ENCODE measurements at places on chromosomes 1 and 21.

DNA sequence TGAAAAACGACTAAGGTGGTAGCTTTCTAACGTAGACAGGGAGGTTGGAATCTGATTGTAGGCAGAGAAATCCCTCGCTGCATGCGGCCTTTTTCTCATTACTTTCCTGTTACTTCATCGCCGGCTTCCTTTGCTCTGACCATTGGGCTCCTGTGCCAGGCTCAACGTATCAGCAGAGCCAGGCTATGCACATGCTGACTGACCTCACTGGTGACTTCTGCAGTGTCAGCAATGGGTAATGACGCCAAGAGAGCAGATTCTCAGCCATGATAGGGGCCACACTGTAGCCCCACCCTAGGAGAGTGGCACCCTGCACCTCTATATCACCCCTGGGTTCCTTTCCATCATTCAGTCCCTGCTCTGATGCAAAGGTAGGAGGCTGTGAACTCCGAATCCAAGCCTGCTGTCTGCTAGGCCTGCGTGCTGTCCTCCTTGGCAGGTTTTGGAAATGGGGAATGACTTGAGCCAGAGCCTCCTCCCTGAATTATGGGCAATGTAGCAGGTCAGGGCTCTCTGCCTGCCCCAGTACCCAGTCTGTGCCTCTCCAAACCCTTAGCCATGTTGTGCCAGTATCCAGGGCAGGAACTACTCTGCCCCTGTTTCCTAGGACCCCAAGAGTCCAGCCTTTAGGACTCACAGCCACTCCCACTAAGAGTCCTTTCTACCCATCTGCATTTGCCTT is 11.4 kb downstream of the PPFIA4 start:
- DNase-seq, result no peak

- no peak for DNase-seq
These were observed 259.9 kb downstream of the ZNF648 start for GRCh38 chr1:181801617-181802016.

- no peak for DNase-seq
These were observed 531 bp downstream of the TSPEAR start for GRCh38 chr21:44710756-44711326.

DNA sequence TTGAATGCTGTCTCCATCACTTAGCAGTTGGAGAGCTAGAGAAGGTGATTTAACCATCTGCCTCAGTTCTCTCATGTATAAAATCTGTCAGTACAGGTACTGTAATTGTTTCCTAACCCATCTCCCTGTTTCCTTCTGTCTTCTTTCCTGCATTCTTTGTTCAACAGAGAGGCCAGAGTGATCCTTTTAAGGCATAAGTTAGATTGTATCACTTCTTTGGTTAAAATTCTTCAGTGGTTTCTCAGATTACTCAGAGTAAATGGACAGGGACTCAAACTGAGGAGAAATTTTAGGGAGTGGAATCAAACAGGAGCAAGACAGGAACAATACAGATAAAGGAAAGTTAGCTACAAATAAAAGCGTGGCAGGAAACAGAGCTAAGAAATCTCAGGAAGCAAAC is 45.2 kb upstream of the SSX2IP start:
- peak; percentile 44 for DNase-seq

DNA sequence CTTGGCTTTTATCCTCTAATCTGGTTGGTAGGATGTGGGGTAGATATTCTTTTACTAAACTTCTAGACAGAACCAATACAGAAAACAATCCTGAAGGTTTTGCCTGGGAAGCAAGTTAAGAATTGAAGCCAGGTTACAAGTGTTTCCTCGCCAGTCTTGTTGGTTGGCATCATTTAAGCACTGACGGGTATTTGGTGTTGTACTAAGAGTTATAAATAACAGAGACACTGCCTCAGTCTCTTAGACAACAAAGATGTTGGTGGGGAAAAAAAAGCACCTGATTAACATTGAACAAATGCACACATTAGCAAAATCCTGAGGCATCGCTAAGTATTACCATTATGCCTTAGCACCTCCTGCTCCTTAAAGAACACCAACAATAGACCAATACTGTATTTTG is 272.2 kb downstream of the BRINP2 start:
- DNase-seq, result no peak

DNA sequence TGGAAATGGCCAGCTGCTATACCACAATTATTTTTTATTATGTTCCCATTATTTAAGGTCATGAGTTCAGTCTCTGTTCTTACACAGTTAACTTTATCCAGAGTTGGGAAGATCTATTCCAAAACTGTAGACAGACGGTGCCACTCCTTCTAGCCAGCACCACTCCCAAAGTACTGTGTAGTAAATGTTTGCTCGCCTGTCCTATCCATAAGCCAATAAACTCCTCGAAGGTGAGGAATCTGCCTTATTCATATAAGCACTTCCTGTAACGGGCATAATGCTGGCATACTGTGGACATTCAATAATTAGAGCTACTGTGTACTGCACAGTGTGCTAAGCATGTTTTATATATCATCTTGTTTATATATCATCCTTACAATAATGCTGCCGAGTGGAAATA is 26.1 kb upstream of the STMN1 start:
- DNase-seq, result no peak

GRCh38 chr1:39508857-39509305 is 17.4 kb downstream of the BMP8A start:
- no peak for DNase-seq

DNA sequence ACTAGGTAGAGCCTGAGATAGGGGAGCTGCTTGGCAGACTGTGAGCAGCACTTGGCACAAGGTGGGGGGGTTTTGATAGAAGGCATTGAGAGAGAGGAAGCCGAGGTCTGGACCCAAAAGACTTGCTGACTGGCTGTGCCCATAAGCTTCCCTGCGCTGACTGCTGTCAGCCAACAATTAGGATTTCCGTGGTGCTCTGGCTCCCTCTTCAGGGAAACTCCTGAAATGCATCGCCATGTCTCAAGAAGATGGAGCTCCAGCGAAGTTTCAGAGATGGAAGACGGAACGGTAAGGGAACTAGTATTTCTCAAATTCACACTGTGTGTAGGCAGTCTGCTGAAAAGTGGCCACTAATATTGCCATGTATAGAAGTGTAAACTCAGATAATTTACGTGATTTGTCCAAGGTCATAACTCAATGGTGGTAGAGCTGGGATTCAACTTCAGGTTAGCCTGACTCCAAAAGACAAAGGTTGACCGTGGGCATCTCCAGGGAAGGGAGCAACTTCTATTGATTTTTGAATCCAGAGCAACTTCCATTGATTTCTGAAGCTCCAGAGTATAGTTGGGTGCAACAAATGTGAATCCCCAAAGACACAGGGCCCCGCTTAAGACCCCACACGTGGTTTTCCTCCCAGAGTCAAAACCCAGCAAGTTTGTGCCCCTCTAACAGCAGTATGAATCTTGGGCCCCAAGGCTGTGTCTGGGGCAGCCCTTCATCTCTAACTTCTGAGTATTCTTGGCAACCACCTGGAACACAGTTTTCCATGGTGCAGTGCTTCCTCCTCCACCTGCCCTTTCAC is 44.5 kb upstream of the CRNN start:
- peak; percentile 44 for DNase-seq

GRCh38 chr1:116916533-116917445 is 7.1 kb downstream of the PTGFRN start:
- DNase-seq, result no peak
